ENCODE measurements at places on chromosomes 11 and 22. TPM values are rescaled to one million over a fixed set of nuclear protein-coding genes. Genes with fewer than 3 reads are reported as not detected.
A peak's percentile ranks its signal among the peaks of the same experiment; 100 is the strongest.

DNA sequence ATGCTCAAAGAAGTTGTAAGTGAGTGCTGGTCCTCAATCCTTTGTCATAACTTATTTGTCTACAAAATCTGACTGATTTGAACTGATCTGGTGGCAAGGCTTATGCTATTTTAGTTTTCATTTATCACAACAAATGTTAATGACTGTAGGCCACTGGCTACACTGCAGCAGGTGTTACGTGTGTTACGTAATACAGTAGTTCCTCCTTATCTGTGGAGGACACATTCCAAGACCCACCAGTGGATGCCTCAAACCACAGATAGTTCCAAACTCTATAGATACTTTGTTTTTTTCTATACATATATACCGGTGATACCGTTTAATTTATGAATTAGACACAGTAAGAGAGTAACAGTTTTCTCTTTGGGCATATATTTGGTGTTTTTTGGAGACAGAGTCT lies 7.0 kb downstream of the MADD start:
- H3K36me3 ChIP-seq: peaks cover 39% of the 10 kb centered on the region
- H3K4me1 ChIP-seq: peaks cover 11% of the 10 kb centered on the region
- DNase-seq: no peak
- H3K4me3 ChIP-seq: no peak overlapping the region
- H3K27ac ChIP-seq: no peak overlapping the region
- H3K27me3 ChIP-seq: no peaks in the 10 kb centered on the region

DNA sequence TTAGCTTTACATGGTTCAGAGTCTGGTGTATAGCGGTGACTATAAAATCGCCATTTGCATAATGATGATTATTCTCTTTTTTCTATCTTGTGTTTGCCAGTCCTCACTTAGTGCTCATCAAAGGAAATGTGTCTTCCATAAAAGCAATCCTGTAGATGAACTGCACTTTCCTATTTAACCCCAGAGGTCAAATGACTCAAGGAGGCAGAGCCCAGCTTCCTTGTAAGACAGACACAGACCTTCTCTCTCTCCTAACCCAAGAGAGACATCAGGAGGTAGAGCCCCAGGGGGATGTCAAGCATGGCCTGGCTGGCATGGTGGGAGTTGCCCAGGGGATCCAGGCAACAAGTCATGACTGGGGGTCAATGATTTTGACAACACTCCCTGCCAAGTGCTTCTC lies 46.9 kb upstream of the CRTAM start:
- H3K4me3 ChIP-seq: no peak overlapping the region
- DNase-seq: no peak
- peaks cover 24% of the 10 kb centered on the region for H3K4me1 ChIP-seq
- H3K27me3 ChIP-seq: no peaks in the 10 kb centered on the region
- peak overlapping the region; percentile 86 for H3K27ac ChIP-seq

DNA sequence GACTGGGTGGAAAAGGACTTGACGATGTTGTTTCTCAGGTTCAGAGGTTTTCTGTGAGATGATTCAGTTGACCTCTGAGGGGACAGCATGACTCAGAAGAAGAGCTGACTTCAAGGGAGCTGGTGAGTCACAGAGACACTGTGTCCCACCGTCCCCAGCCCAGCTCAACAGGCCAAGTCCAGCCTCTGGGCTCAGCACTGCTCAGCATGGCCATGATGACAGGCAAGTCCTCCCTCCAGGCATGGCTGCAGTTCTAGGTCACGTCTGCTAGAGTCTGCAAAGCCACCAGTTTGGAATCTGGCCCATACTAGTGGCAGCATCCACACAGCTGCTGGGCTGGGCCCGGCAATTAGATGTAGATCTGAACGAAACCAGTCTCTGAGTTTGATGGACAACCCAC lies 12.9 kb downstream of the TRIM29 start:
- no peak overlapping the region for H3K4me3 ChIP-seq
- no peak for DNase-seq
- H3K27me3 ChIP-seq: peaks cover 5% of the 10 kb centered on the region
- H3K27ac ChIP-seq: no peak overlapping the region
- H3K36me3 ChIP-seq: no peaks in the 10 kb centered on the region
- peaks cover 3% of the 10 kb centered on the region for H3K4me1 ChIP-seq

DNA sequence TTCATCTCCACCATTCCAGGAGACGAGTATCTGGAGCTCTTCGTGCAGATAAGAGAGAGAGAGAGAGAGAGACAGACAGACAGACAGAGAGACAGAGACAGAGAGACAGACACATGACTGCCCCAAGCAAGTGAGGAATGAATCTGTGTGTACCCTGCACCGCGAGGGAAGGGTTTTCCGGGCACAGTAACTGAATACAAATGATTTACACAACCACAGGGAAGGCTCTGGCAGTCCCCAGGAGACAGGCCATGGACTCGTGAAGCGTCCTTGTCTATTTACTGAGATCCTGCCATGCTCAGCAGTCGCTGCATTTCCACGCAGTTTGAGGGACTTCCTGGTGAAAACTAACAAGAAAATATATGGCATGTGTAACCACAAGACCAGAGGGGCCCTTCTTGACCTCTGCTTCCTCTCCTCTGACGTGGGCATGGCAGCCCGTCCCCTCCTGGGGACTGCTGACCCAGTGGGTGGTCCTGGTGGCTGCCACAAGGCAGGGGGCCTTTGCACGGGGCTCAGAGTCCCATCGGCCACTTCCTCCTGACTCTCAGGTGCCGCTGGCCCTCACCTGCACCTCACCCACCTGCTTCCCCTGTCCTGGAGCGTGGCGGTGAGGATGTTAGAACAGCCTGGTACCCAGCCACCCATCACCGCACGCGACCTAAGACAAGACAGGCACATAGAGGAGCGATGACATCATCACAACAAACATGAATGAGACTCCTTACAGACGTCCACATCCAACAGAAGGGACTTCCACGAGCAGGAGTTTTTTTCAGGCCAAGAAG lies 75.9 kb downstream of the PHF21B start:
- H3K27ac ChIP-seq: no peak overlapping the region
- no peak for DNase-seq
- H3K4me1 ChIP-seq: no peaks in the 10 kb centered on the region
- no peaks in the 10 kb centered on the region for H3K36me3 ChIP-seq

CCDC188 gene
- 0.56 TPM for total RNA-seq

Measured in osteocyte (in vitro differentiated cells).